ENCODE measurements at places on chromosomes 6 and 20.
A peak's percentile ranks its signal among the peaks of the same experiment; 100 is the strongest.

- H3K27ac ChIP-seq = peak overlapping the region; percentile 79
- H3K4me1 ChIP-seq = peaks cover 19% of the 10 kb centered on the region
- peaks cover 46% of the 10 kb centered on the region for H3K27me3 ChIP-seq
- no peaks in the 10 kb centered on the region for H3K36me3 ChIP-seq
- no peak for DNase-seq
Measured at GRCh38 chr6:150598858-150599198, 857 bp upstream of the PLEKHG1 start.

- H3K27ac ChIP-seq = no peak overlapping the region
- H3K27me3 ChIP-seq = peaks cover 28% of the 10 kb centered on the region
- DNase-seq = no peak
- H3K36me3 ChIP-seq = no peaks in the 10 kb centered on the region
Measured at GRCh38 chr6:133806382-133807140, 82.4 kb upstream of the TCF21 start.

- no peak overlapping the region for H3K4me3 ChIP-seq
- DNase-seq = no peak
- peaks cover 12% of the 10 kb centered on the region for H3K4me1 ChIP-seq
Measured at GRCh38 chr20:16554766-16555543, 18.3 kb downstream of the KIF16B start.

GRCh38 chr6:68296126-68296525 is 339.0 kb upstream of the ADGRB3 start:
- H3K4me3 ChIP-seq = no peak overlapping the region
- DNase-seq = no peak
- no peaks in the 10 kb centered on the region for H3K27me3 ChIP-seq
- H3K4me1 ChIP-seq = no peaks in the 10 kb centered on the region
- no peak overlapping the region for H3K27ac ChIP-seq

- DNase-seq = no peak
- H3K27me3 ChIP-seq = peaks cover 2% of the 10 kb centered on the region
- H3K27ac ChIP-seq = no peak overlapping the region
- H3K36me3 ChIP-seq = no peaks in the 10 kb centered on the region
Measured at GRCh38 chr6:14550410-14550809, 432.8 kb downstream of the CD83 start.

DNA sequence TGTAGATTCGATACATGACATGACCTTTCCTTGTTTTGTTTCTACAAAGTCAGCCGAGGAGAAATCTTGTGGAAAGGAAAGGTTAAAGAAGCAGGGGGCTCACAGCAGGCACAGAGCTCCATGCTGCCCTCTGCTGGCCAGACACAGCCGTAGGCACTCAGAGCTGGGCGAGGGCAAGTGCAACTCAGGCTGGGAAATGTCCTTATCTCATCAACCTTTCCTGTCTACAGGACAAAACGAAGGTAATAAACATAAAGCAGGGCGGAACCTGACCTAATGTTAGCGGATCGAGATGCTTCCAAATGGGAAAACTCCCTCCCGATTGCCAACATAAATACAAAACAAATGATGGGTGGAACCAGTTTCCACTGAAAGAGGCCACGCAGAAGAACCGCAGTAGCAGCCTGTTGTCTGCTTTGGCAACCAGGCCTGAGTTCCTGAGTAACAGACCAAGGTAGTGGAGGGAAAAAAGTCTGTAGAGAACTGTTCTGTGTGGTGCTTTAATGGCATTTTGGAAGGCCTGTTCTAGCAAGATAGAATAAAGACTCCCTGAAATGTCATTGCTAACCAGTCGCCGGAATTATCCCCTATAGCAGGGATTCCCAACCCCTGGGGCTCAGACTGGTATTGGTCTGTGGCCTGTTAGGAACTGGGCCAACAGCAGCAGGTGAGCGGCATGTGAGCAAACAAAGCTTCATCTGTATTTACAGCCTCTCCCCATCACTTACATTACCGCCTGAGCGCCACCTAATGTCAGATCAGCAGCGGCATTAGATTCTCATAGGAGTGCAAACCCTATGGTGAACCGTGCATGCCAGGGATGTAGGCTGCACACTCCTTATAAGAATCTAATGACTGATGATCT is 85.2 kb downstream of the MBOAT1 start:
- peaks cover 11% of the 10 kb centered on the region for H3K36me3 ChIP-seq
- H3K27me3 ChIP-seq = no peaks in the 10 kb centered on the region
- DNase-seq = peak; percentile 69
- no peak overlapping the region for H3K27ac ChIP-seq
- H3K4me1 ChIP-seq = peaks cover 4% of the 10 kb centered on the region

DNA sequence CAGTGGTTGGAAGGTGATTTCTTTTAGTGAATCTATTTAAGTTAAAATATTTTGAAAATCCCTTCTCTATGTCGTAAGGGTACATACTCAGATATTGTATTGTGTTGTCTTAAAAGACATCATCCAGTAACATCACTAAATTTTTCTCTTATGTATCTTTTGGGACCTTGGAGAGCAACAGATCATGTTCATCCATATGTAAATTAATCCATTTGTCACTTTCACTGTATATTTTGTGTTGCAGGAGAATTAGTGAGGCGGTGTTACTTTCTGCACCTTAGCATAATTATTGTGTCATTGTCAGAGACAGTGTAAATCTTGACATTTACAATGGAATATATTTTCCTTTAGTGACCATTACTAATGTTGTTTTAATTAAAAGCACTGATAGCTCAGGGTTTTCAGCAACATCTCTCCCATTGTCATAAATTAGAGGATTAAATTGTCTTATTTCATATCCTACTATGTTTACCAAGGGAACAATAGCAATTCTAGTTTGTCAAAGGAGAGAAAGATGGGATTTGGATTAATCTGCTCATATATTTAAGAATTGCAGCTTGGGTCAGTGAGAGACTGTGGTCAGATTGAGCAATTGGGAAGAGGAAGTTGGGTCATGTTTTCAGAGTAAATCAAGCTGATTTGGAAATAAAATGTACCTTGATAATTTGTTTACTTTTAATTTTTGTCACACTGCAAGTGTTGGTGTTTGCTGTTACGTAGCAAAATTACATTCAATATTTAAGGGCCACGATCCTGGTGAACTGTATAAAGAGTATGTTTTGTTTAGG is 22.7 kb downstream of the DOK5 start:
- H3K27ac ChIP-seq = no peak overlapping the region
- H3K27me3 ChIP-seq = no peaks in the 10 kb centered on the region
- H3K4me1 ChIP-seq = no peaks in the 10 kb centered on the region

DNA sequence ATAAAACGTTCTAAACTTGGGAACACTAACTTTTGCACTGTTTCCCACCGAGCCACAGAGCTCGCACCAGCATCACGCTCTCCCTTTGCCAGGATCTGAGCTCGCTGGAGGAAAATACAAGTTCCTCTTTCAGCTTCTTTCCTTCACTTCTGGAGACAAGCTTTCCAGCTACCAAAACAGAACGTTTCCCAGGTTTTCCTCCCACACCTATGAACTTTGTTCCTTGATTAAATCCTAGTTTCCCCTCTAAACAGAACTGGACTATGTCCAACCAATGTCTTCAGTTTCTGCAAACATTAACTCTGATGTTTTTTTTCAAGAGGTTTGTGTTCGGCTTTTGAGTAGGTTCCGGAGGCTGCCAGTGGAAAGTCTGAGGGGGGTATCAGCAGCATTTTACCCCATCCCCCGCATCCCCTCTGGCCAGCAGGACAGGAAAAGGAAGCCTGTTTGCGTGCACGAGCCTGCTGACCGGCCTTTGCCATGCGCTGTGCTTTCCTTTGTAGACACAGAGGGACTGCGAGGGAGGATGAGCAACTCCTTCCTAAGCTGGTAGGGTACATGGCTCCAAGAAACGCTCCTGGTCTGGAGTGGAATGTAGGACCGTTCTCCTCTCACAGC is 135.5 kb downstream of the LY86 start:
- H3K4me3 ChIP-seq = no peak overlapping the region
- peaks cover 4% of the 10 kb centered on the region for H3K4me1 ChIP-seq
- H3K36me3 ChIP-seq = no peaks in the 10 kb centered on the region
- peaks cover 5% of the 10 kb centered on the region for H3K27me3 ChIP-seq
- H3K27ac ChIP-seq = no peak overlapping the region

GRCh38 chr6:208938-209337 is 83.3 kb upstream of the DUSP22 start:
- peaks cover 33% of the 10 kb centered on the region for H3K27me3 ChIP-seq
- no peak for DNase-seq
- H3K4me3 ChIP-seq = no peak overlapping the region
- H3K27ac ChIP-seq = no peak overlapping the region
- H3K4me1 ChIP-seq = peaks cover 28% of the 10 kb centered on the region

- peaks cover 44% of the 10 kb centered on the region for H3K36me3 ChIP-seq
- H3K27ac ChIP-seq = no peak overlapping the region
- peaks cover 12% of the 10 kb centered on the region for H3K4me1 ChIP-seq
- no peaks in the 10 kb centered on the region for H3K27me3 ChIP-seq
Measured at GRCh38 chr6:37473364-37474095, 26.2 kb downstream of the CCDC167 start.

- no peak overlapping the region for H3K4me3 ChIP-seq
- no peaks in the 10 kb centered on the region for H3K27me3 ChIP-seq
- no peak overlapping the region for H3K27ac ChIP-seq
- peaks cover 9% of the 10 kb centered on the region for H3K36me3 ChIP-seq
- peaks cover 7% of the 10 kb centered on the region for H3K4me1 ChIP-seq
Measured at GRCh38 chr6:16391451-16391912, 153.1 kb downstream of the GMPR start.

DNA sequence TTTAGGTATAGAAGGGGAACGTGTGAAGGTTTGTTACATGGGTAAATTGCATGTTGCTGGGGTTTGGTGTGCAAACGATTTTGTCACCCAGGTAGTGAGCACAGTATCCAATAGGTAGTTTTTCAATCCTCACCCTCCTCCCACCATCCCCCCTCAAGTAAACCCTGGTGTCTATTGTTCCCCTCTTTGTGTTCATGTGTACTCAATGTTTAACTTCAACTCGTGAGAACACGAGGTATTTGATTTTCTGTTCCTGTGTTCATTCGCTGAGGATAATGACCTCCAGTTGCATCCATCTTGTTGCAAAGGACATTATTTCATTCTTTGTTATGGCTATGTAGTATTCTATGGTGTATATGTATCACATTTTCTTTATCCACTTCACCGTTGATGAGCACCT is 11.6 kb upstream of the VNN1 start:
- H3K36me3 ChIP-seq = no peaks in the 10 kb centered on the region
- H3K27me3 ChIP-seq = no peaks in the 10 kb centered on the region
- no peak for DNase-seq
- no peak overlapping the region for H3K27ac ChIP-seq

GRCh38 chr6:38570750-38571149 is 69.0 kb downstream of the BTBD9 start:
- H3K4me3 ChIP-seq = no peak overlapping the region
- no peak overlapping the region for H3K27ac ChIP-seq
- peaks cover 8% of the 10 kb centered on the region for H3K36me3 ChIP-seq
- DNase-seq = no peak

- DNase-seq = no peak
- no peaks in the 10 kb centered on the region for H3K36me3 ChIP-seq
- H3K27ac ChIP-seq = no peak overlapping the region
- no peaks in the 10 kb centered on the region for H3K27me3 ChIP-seq
- no peak overlapping the region for H3K4me3 ChIP-seq
Measured at GRCh38 chr20:42074944-42075343, 456.8 kb upstream of the CHD6 start.

DNA sequence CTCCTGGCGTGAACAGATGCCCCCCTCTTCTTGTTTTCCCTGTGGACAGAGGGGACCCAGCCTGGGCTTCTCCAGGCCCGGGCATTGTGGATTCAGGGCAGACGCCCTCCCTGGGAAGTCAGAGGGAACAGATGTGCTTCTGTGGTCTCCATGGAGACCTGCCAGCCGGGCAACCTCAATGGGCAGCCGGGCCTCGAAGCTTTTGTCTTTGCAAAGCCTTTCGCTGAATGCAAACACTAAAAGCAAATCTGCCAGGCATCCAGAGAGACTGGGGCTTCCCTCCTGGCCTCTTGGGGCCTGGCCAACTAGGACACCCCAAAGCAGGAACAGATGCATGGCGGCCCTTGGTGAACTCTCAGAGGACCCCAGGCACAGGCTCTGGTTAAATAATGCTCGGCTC is 370.0 kb upstream of the SULF2 start:
- no peak overlapping the region for H3K27ac ChIP-seq
- no peak overlapping the region for H3K4me3 ChIP-seq
- DNase-seq = no peak
- H3K36me3 ChIP-seq = no peaks in the 10 kb centered on the region
- H3K27me3 ChIP-seq = peaks cover 22% of the 10 kb centered on the region

- peaks cover 23% of the 10 kb centered on the region for H3K4me1 ChIP-seq
- no peak for DNase-seq
- H3K27ac ChIP-seq = no peak overlapping the region
- peaks cover 10% of the 10 kb centered on the region for H3K27me3 ChIP-seq
Measured at GRCh38 chr6:169810066-169810989, 58.9 kb downstream of the ERMARD start.

- H3K27me3 ChIP-seq = peaks cover 13% of the 10 kb centered on the region
- peaks cover 3% of the 10 kb centered on the region for H3K4me1 ChIP-seq
- no peak overlapping the region for H3K27ac ChIP-seq
- no peak for DNase-seq
Measured at GRCh38 chr6:81808851-81809570, 56.5 kb upstream of the TENT5A start.

DNA sequence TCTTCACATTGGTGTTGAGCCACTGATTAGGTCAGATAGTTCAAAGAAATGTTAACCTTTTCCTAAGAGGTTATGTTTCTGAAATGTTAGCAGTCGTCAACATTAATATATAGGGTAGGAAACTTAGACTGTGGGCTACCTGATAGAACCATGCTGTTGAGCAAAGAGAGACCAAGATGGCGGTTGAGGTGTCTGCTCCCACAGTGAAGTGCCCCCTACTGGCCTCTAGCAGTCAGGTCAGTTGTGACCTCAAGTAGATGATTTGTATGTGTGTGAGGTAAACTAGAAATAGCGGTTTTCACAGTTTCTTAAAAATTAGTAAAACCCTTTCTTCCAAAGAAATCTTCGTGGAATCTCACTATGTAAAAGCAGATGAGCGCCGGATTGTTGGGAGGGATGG is 40.3 kb downstream of the MTHFD1L start:
- H3K4me1 ChIP-seq = no peaks in the 10 kb centered on the region
- no peak overlapping the region for H3K27ac ChIP-seq
- DNase-seq = no peak
- H3K27me3 ChIP-seq = no peaks in the 10 kb centered on the region
- no peak overlapping the region for H3K4me3 ChIP-seq

All from activated CD4-positive, alpha-beta memory T cell treated with anti-CD3 and anti-CD28 coated beads for 36 hours (primary cell).